ENCODE measurements at places on chromosomes 1 and 21. TPM values are rescaled to one million over a fixed set of nuclear protein-coding genes. Genes with fewer than 3 reads are reported as not detected.

The FCMR gene
- not detected for total RNA-seq

The ATAD3B gene
- total RNA-seq, result 26.7 TPM

The PLXNA2 gene
- total RNA-seq, result 69.5 TPM

The FOXD2 gene
- under 0.01 TPM for total RNA-seq

The GADD45A gene
- 46.9 TPM for total RNA-seq

The EFNA1 gene
- total RNA-seq, result 82.9 TPM

The RIMS3 gene
- total RNA-seq, result 0.09 TPM

The TFF2 gene
- not detected for total RNA-seq

The CHIA gene
- total RNA-seq, result not detected

The SPRR2A gene
- total RNA-seq, result not detected

The FTCD gene
- total RNA-seq, result 0.18 TPM

The KCNE2 gene
- total RNA-seq, result not detected

The PPFIA4 gene
- total RNA-seq, result 4.7 TPM

The MYBPH gene
- total RNA-seq, result not detected

The LRRC38 gene
- not detected for total RNA-seq

The CD52 gene
- total RNA-seq, result not detected

The NBPF20 gene
- total RNA-seq, result 3.7 TPM

The FAM72A gene
- 4.6 TPM for total RNA-seq

The TNFRSF14 gene
- 18.9 TPM for total RNA-seq

The CALML6 gene
- not detected for total RNA-seq

The PROK1 gene
- total RNA-seq, result not detected

The RBM34 gene
- 60.3 TPM for total RNA-seq

The ADGRL4 gene
- 201 TPM for total RNA-seq

The ITLN2 gene
- 0.18 TPM for total RNA-seq

The OLFML2B gene
- 0.28 TPM for total RNA-seq

The TMEM61 gene
- not detected for total RNA-seq

The PLA2G2F gene
- not detected for total RNA-seq

The GOLT1A gene
- total RNA-seq, result 0.09 TPM

The UBE4B gene
- 21.0 TPM for total RNA-seq

The IPO13 gene
- total RNA-seq, result 10.4 TPM

The DPT gene
- total RNA-seq, result not detected

The MYCBP gene
- 10.9 TPM for total RNA-seq

The BGLAP gene
- total RNA-seq, result 0.27 TPM

The CYP4A22 gene
- total RNA-seq, result not detected

The NTNG1 gene
- 0.18 TPM for total RNA-seq

The KMO gene
- total RNA-seq, result under 0.01 TPM

The HAPLN2 gene
- total RNA-seq, result not detected

The TNFRSF8 gene
- 0.09 TPM for total RNA-seq

The POFUT2 gene
- 39.1 TPM for total RNA-seq

The MATN1 gene
- total RNA-seq, result not detected

The USH2A gene
- not detected for total RNA-seq

The GPATCH4 gene
- total RNA-seq, result 22.2 TPM

The KCNQ4 gene
- total RNA-seq, result not detected

The GBP7 gene
- not detected for total RNA-seq

The FYB2 gene
- total RNA-seq, result not detected

The MPL gene
- not detected for total RNA-seq

The OLIG1 gene
- total RNA-seq, result not detected

Measured in endothelial cell of coronary artery (primary cell).